ENCODE measurements at places on chromosomes 7 and 10.

- DNase-seq: no peak
Observed at GRCh38 chr7:30027065-30027456, 559 bp upstream of the FKBP14 start.

- no peak for DNase-seq
Observed at GRCh38 chr10:124888262-124888661, 53.7 kb upstream of the ZRANB1 start.

DNA sequence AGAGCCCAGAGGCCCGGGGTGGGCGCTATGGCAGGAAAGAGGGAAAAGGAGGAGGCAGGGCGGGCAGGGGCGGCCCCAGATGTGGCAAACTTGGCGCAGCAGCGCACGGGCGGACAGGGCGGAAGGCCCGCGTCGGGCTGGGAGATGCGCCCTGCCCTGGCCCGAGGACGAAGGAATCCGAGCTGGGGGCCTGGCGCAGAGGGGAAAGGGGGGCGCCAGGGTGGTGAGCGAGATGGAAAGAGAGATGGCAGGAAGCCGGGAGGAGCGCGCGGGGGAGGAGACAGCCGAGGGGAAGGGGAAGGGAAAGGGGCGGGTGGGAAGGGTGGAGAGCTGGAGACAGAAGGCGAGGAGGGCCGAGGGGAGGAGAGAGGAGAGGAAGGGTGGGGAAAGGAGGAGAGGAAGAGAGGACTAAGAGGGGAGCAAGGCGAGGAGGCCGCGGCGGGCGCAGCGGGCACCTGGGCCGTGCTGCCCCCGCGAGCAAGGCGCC is at the start of gene MARVELD1:
MARVELD1 (plus strand) TSS at position 392 of the 487 bp plus-strand sequence. CDS start 147 bp downstream, outside the sequence.
- DNase-seq: peak; percentile 86

DNA sequence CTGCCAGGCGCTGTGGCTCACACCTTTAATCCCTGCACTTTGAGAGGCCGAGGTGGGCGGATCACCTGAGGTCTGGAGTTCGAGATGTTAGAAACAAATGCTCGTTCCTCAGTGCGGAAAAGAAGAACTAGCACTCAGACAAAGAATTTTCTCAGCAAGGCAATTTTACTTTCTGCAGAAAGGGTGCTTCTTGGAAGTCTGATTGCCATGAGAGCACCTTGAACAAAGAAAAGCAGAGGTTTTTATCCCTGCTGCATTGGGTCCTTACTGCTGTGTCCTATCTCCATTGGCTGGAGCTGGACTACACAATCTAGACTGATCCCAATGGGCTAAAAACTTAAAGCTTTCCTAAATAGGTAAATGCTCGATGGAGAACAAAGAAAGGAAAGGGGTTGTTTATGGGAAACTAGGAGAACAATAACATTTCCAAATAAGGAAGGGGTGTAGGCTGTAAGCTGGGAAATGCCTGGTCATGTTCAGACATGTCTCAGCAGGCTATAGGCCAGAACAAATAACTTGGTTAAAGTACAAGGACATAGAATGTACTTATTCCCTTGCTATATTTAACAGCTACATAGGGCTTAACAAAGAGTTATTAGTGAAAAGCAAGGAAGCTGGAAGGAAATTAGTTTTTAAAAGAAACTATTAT is 26.1 kb upstream of the ACTR3B start:
- DNase-seq: no peak

DNA sequence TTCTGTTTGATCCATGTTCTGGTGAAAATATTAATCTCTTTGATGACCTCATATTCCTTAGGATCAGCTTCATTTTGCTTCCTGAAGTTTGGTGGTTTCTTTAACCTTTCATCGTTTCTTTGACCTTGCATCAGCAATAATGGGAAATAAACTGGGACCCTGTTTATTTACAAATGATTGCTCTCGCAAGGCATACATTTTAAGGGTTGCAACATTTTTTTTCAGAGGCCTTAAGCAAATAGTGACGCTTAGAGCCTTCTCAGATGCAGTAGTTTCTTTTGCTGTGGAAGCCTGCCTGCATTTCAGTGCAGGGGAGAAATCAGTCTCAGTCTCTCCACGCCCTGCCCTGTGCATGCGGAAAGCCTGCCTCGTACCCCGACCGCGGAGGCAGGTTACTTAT is 139.1 kb upstream of the NPS start:
- no peak for DNase-seq

GRCh38 chr10:29329420-29329819 is 40.5 kb downstream of the LYZL1 start:
- DNase-seq: no peak

DNA sequence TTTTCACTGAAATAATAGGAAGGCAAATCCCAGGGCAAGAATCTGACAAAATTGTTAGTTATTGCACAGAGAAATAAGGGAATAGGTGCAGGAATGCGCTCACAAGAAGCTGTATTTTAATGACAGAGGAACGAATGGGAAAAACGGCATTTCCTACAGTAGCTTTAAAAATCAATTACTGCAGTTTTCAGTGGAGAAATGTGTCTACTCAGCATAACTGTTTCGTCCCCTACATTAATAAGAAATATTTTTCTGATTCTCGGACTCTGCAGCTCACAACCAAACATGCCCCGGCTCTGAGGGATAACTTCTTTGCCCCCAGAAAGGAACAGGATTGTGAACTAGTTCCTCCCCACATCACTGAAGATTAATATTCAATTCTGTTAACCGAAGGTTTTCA is 44.9 kb upstream of the TCERG1L start:
- no peak for DNase-seq

GRCh38 chr7:20193242-20193777 is 23.9 kb downstream of the MACC1 start:
- no peak for DNase-seq

GRCh38 chr7:13257661-13258060 is 570.2 kb downstream of the ARL4A start:
- DNase-seq: no peak

DNA sequence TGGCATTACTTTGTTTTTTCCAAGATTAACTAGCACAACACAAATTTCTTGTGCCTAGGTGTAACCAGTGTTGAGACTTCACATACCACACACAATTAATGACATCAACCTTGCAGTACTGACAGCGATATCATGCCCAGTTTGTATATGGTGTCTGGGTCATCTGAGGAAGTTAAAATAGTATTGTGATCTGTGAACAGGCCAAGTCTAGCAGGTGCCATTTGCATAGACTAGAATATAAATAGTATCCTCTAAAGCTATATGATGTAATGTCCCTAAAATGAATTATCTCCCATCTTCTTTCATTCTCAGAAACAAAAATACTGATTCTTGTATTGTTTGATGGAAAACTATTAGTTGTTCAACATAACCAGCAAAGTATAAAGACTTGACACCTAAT is 175.8 kb upstream of the KAT6B start:
- no peak for DNase-seq

- no peak for DNase-seq
Observed at GRCh38 chr10:71522442-71523144, 125.9 kb downstream of the CDH23 start.

DNA sequence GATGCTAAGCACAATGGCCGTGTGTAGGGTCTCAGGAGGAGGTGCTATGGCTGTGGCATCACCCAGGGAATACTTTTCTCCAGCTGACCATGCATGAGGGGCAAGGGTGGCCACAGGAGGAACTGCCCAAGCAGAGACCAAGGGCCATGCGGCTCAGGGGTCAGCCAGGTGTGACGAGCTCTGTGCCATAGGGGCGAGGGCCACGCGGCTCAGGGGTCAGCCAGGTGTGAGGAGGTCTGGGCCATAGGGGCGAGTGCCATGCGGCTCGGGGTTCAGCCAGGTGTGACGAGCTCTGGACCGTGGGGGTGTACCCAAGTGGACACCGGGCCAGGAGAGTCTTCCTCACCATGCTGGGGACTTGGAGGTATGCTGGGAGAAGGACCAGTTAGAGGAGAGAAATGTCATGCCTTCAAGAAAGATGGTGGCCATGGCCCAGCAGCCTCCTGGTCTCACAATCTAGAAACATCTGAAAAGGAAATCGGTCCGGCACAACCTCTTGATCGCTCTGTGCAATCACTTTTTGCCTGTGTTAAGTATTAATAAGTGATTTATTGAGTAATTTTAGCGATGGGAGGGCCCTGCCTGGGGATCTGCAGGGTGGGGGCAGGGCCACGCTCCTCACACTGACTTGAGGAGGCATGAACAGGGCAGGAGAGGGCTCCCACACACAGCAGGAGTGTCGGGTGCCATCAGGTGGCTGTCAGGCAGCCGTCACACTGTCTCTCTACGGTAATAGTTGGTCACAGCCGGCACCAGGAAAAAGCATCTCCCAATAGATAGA is 265.0 kb downstream of the ADARB2 start:
- DNase-seq: no peak

DNA sequence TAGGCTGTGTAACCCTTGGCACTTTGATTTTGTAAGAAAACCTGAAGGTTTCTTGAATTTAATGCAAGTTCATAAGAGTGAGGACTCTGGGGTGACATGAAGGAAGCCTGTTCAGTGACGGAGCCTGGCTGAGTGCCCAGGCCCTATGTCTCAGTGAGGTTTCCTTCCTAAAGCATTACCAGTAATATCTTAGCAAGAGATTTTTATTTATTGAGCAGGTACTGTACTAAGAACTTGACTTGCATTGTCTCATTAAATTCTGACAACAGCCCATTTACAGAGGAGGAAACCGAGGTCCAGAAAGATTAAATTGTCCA is 197.2 kb downstream of the HECW1 start:
- no peak for DNase-seq

DNA sequence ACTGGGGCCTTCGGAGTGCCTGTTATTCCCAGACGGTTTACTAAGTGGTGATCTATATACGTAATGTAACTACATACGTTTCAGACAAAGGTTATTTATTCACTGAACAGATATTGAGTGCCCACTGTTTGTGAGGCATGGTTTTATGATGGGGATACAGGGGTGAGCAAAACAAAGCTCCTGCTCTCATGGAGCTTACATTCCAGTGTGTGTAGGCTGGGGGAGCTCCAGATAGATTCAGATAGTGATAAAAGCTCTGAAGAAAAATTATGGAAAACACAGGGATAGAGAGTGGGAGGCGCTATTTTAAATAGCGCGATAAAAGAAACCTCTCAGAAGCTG is 466 bp upstream of the DNAJB12 start:
- DNase-seq: no peak

All from CMK (cell line).